ENCODE measurements at places on chromosomes 5 and 9.

DNA sequence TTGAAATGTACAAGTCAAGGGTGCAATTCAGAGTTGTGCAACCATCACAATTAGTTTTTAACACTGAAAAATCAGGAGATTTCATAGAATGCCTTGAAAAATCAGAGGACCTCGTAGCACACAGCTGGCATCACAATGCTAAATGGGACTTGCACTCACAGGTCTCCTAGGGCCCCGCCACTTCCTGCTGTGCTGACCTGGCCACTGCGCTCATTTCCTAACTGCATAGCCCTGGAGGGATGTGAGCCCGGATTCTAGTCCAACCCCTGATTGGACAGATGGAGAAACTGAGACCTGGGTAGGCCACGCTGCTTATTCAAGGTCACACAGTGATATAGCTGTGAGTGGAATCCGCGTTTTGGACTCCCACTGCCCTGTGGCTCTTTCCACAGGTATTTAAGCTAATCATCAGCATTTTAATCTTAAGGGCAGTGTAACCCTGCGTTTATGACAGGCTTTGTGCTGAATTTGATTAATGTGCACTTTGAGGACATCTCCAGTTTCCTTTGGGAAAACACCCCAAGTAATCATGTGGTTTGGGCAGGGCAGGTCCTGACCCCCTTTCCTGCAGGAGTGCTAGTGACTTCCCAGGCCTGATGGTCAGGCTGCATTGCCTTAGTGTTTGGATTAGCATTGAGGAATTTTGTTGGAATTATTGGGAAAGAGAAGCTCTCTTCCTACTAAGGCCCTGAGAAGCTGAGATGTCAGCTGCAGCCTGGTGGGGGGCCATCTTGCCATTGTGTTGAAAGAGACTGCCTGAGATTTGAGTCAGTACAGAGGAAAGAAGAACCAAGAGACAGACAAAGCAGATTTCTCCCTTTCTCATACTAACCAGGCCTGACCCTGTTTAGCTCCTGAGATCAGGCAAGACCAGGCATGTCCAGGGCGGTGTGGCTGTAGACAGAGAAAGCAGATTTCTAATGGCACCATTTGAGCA lies 36.2 kb downstream of the STC2 start:
- DNase-seq = no peak

GRCh38 chr5:119212676-119213075 lies 141.8 kb downstream of the DMXL1 start:
- DNase-seq = no peak

DNA sequence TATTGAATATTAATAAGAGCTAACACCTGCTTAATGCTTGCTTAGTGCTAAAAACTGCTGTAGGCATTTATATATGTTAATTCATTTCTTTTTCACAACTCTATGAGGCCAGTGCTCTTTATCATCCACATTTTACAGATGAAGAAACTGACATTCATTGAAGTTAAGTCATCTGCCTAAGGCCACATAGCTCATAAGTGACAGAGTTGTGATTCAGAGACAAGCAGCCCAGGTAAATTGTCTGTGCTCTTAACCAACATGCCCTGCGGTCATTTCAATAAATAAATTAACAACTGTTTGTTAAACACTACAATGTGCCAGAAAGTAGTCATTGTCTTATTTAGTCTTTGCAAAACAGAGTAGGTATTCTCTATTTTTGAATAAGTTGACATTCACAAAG lies 1354.4 kb upstream of the C9orf72 start:
- no peak for DNase-seq

DNA sequence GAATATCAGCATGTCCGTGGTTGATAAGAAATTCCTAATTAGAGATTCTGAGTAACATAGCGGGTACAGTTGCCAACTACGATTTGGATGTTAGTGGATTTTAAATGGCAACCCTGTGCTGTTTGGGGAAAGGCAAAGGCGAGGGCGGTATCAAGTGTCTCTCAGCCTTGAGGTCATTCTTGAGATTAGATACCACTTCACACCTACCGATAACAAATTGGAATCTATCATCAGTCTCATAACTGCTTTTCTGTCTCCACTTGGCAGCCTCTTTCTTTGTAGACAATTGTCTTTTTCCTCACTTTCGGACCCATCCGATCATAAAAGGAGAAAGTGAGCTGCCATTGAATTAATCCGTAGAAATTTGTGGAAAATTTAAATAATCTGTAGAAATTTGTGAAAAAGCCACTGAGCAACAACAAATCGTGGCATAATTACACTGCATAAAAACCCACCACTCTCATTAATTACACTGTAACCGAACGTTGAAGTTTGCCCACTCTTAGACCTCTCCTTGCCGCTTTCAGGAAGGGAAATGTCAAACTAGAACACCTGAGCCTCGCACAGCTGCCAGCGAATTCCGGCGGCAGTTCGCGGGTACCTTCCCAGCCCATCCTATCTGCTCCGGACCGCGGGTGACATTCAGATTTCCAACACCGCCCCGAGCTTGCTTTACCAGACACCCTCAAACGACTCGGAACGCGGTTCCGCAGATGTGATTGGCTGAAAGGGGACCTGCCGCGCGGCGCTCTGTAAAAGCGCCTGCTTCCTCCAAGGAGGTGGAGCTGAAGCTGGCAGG lies 849 bp upstream of the RGMB start:
- DNase-seq = peak; percentile 72

- no peak for DNase-seq
These were observed 20.6 kb downstream of the IRF1 start for GRCh38 chr5:132470010-132470392.

GRCh38 chr9:116628716-116629115 lies 58.4 kb upstream of the TRIM32 start:
- DNase-seq = no peak

DNA sequence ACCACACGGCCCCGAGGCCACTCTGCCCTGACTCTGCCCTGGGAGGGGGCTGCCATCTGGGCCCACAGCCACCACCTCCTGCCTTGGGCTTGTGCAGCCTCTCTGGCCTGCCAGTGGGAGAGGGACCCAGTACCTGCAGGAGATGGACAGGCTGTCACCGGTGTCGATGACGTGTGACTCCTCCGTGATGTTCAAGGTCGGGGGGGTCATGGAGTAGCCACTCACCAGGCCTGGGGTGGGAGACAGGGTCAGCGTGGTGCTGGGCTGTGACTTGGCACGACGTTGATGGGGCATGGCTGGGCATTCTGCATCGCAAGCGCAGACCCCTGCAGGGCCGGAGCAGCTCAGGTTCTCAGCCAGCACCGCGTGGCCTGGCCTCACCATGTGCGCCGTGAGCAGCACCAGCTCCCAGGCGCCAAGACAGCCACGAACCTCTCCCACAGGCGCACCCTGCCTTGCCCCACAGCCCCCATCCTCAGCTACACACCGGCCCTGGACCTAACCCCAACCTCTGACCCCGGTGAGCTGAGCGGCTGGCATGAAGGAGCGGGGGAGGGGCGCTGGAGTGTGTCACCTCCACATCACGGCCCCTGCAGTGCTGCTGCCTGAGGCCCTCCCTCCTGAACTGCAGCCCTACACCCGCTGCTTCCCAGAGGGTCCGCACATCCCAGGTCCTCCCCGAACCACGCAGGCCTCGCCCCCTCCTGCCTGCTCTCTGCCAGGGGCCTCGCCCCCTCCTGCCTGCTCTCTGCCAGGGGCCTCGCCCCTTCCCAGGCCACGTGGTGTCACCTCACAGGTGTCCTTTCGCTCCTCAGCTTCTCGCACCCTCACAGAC lies 17.6 kb downstream of the FLT4 start:
- peak; percentile 21 for DNase-seq

- DNase-seq = no peak
These were observed 8.3 kb downstream of the AHRR start for GRCh38 chr5:329768-330167.

- DNase-seq = no peak
These were observed 58.8 kb upstream of the GGTA1 start for GRCh38 chr9:121558473-121558872.

GRCh38 chr5:58544195-58544594 lies 38.7 kb upstream of the RAB3C start:
- no peak for DNase-seq

GRCh38 chr5:17157294-17157693 lies 60.1 kb upstream of the BASP1 start:
- no peak for DNase-seq

DNA sequence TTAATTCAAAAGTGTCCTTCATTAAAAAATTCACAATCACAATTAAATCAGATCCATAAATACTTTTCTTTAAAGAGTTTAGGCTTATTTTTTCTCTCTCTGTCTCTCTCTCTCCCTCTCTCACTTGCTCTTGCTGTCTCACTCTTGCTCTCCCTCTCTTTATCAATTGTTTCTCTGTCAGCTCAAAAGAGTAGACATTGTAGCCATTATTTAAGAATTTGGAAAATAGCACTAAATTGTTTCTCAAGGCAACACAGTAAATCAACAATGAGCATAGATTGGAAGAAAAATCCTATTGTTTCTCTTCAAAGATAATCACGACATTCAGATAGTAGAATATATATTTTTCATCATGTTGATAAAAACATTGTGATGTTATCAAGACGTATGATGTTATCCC lies 1114.0 kb downstream of the PTPRD start:
- no peak for DNase-seq

DNA sequence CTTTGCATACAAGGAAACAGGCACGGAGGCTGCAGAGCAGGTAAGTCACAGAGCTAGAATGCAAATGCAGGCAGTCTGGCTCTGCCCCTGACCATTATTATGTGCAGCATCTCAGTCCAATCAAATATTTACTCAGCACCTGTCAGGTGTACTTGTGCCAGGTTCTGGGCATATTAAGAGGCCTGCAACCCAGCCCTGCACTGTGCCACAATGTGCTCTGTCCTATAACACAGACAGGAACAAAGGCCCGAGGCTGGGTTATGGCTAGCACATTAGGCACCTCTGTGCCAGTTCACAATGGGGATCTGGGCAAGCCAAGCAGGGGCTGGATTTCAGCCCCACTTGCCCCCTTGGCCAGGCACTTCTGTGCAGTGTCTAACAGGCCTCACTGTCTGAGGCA lies 14.0 kb downstream of the ARL15 start:
- no peak for DNase-seq

GRCh38 chr9:130352081-130352480 lies 86.5 kb downstream of the HMCN2 start:
- DNase-seq = no peak

- no peak for DNase-seq
These were observed 159.4 kb downstream of the ARHGAP26 start for GRCh38 chr5:142929587-142929986.

GRCh38 chr5:132466433-132467286 lies 23.9 kb downstream of the IRF1 start:
- DNase-seq = no peak

DNA sequence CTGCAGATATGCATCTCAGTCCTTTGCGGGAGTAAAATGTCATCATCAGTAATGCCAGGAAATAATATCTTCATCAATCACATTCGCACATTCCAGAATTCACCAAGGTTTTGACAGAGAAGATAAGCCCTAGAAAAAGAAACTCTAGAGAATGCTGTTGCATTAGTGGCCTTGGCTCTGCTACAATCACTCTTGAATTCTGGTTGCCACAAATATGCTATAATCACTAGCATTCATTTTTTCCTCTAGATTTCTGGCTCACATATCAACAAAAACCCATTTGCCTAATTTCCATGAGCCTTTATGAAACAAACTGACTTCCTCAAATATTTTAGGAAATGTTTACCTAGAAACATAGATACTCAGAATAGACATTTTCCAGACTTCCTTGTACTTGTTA lies 653.4 kb downstream of the ANXA1 start:
- DNase-seq = no peak
